Adipocyte (in vitro differentiated cells): ENCODE measurements at places on chromosomes 3 and 15.

DNA sequence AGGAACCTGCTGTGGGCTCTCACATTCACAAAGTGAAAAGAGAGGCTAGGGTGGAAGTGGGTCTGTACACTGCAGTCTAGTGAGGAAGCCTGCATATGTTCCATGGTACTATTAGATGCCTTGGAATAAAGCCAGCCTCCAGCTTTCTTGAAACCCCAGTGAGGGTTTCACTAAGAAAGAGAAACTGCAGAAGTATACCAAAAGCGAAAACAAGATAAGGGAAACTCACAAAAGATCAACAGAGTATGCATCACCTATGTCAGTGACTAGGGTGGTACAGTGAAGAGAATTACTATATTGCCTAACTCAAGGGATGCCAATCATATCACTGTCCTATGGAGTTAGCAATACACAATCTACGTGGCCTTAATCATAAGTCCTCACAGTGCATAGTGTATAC lies 212.5 kb upstream of the GADL1 start:
- DNase-seq: no peak

DNA sequence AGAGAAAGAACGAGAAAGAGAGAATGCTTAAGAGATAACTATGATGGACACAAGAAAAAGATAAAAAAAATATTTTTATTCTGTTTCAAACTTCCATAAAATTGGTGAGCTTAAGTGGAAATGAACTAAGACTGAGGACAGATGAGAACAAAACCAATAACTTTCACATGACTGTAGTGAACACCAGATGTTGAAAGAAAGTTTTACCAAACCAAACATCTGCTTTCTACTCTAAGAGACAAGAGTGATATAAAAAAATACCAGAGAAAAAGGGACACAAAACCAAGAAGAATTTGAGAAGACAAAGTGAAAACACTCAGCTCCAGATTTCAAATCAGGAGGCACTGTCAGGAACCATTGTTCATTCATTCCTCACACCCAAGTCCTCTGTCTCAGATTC lies 147.9 kb downstream of the IMPG2 start:
- DNase-seq: no peak

GRCh38 chr3:104359546-104359945 lies 1007.2 kb upstream of the ALCAM start:
- DNase-seq: peak; percentile 95

- peak; percentile 66 for DNase-seq
These were observed 125.8 kb downstream of the PGPEP1L start for GRCh38 chr15:98881526-98882520.

GRCh38 chr15:95549168-95549738 lies 781.2 kb upstream of the NR2F2 start:
- DNase-seq: no peak

DNA sequence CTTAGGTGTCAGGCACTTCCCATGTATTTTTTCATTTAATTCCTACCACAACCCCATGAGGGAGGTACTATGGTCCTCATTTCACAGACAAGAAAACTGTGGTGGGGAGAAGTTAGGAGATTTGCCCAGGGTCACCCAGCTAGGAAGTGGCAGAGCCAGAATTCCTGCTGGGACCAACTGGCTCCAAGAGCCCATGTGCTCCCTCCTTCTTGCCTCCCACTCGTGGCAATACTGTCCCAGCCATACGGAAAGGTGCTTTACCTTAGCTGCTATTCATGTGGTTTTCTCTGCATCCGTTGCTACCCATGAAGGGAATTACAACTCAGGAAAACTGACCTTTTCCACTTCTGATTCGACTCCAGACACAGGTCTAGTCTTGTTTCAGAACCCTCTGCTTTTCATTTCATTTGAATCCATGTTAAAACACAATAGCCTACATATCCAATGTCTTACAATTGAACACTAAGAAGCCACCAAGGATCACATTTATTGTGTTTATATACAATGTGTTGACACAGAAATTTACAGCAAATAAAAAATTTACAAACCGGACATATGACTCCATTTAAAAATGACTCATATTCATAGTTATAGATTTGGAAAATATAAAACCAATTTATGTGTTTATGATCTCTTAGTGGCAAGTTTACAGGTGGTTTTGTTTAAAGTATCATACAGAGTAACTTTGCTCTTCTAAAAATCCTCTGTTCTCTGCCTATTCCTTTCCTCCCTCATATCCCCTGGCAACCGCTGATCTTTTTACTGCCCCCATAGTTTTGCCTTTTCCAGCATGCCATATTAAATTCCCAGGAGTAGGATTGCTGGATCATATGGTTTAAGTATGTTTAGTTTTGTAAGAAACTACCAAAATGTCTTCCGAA lies 58.8 kb downstream of the BTD start:
- DNase-seq: no peak

- DNase-seq: no peak
These were observed 47.3 kb downstream of the TRIM42 start for GRCh38 chr3:140724856-140725812.

DNA sequence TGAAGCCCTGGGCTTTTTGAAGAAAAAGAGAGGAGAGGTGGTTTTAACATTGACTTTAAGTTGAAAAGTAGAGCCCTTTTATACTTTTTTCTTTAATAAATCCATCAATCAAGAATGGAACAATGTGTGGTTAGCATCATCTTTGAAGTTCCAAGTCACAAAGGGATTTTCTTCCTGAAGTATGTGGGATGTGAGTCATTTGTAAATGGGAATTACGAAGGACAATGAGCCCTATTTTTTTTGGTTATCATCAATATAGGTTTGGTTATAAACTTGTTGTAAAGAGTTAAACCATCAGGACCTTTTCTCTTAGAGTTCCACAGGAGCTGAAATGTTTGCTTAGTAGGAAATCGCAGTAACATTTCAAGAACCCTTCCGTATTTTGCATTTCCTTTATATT lies 38.3 kb downstream of the PIK3CA start:
- DNase-seq: no peak

GRCh38 chr15:74725845-74726773 lies 781 bp upstream of the CYP1A1 start:
- DNase-seq: peak; percentile 65

DNA sequence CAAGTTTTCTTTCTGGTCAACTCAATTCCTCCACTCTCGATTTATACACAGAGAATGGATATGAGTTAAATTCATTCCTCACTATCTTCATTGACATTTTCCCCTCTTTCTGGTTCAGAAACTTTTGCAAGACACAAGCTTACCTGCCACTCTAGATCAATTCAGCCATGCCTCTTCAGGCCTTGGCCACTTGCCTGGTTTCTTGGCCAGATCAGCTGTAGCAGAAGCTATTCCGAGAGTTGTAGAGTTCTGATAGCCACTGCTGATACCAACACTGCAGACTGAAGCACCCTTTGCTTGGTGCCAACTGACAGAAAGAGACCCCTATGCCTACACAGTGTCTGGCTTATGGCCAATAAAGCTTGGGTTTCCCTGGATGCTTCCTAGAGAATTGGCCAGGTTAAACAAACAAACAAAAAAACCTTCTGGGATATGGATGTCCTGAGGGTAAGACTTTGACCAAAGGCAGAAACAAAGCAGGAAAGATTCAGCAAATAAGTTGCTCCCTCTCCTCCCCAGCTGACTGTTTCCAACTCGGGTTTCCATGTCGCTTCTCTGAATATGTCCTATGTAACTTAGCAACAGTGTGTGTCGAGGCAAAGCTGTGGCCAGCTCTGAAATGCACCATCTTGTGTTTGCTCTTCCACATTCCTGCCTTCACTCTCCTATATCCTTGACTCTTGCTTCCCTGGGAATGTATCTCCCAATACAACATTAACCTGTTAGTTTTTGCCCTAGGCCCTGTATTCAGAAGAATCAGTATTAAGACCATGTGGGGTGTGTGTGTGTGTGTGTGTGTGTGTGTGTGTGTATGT lies 521.6 kb downstream of the EPHA3 start:
- no peak for DNase-seq

- no peak for DNase-seq
These were observed 452 bp downstream of the DCP1A start for GRCh38 chr3:53346922-53347260.

DNA sequence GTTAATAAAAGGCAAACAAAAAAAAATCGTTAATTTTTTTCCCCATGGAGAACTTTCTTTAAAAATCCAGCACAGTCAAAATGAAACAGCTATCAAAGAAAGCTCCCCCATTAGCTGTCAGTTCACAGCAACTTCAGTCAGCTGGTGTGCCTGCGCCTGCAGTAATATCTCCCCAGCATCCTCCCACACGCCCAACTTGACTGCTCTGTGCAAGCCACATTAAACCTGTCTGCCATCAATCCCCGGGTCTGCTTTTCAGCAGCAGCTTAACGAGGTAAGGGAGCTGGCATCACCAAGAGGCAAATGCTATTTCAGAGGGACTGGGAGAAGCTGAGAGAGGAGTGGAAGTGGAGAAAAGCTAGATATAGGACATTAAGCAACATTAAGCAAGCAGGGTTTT lies 337.5 kb downstream of the GAP43 start:
- no peak for DNase-seq

GRCh38 chr15:45441686-45442085 lies 63.3 kb upstream of the GATM start:
- no peak for DNase-seq

DNA sequence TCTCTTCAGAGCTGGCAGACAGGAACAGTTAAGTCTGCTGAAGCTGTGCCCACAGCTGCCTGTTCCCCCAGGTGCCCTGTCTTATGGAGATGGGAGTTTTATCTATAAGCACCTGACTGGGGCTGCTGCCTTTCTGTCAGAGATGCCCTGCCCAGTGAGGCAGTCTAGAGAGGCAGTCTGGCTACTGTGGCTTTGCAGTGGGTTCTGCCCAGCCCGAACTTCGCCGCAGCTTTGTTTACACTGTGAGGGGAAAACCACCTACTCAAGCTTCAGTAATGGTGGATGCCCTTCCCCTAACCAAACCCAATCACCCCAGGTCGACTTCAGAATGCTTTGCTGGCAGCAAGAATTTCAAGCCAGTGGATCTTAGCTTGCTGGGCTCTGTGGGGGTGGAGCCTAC lies 91.2 kb downstream of the SLC25A26 start:
- no peak for DNase-seq

DNA sequence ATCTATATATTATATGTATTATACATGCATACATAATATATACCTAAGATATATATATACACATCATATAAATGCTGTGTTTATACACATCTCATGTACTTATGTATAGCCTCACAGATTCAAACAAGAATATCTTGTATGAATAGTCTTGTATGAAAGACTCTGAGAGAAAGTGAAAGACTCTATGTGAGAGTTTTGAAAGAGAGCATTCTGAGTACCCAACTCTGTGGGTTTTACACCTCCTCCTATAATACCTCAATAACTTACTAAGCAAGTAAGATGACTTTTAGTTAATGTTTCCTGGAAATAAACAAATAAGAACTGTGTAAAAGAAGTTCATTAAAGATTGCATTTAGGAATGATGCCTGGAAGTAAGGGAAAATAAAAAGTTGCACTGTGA lies 108.1 kb upstream of the GMNC start:
- DNase-seq: no peak

DNA sequence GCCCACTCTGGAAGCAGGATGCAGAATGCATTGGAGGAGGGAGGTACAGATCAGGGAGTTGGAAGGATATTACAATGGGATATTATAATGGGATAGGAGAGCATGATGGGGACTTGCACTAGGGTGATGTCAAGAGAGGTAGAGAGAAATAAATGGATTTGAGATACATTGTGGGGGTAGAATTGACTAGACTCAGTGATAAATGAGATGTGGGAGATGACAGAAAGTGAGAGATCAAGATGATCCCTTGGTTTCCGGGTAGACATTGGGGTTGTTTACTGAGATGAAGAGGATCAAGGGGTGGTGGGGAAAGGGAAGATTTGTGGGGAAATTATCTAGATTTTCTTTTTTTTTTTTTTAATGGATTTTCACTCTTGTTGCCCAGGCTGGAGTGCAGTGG lies 42.7 kb downstream of the BFSP2 start:
- DNase-seq: no peak

DNA sequence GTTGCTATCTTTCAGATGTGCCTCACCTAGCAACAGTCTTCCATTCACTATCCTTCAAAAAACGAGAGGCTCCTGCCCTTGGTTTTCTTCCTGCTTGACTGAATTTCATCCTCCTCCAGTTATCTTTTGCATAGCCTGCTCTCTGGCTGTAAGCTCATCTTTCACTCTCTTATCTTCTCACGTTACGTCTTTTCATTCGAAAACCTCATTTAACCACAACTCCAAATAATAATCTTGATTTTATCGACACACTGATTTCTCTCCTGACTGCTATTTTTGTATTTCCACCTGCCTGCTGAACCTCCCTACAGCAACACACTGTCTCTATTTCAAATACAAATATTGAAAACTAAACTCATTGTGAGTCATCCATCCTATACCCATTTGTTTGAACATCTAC lies 230.7 kb upstream of the TMC3 start:
- no peak for DNase-seq

- DNase-seq: peak; percentile 57
These were observed 110.3 kb upstream of the KLF13 start for GRCh38 chr15:31216215-31216911.

- DNase-seq: no peak
These were observed 4.1 kb downstream of the GALNT15 start for GRCh38 chr3:16178628-16178988.

DNA sequence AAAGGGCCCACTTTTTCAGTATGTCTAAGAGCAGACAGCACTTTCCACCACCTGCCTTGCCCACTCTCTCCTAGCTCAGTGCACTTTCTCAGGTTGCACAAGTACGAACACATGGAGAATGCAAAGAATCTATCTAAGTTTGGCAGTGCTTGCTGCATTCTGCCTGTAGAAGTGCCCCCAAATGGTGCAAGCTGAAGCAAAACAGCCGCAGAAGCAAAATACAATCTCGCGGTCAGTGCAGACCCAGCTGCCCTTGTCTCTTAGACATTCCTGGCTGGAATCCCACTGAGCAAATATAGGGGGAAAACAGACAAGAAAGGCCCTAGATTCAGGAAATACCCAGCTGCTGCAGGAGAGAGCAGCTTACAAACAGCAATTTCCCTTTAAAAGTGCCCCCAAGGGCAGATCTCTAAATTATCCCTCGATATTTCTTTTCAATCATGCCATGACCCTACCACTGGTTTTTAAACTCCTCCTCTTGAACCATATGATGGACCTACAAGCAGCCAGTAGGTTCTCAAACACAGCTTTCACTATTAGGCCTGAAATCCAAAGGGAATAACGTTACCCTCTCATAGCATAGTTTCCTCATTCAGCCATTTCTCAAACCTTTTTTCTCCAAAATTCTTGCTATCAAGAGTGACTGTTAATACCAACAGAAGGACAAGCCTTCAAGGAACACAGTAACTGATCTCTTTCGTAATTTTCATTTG lies 67.0 kb downstream of the TNIK start:
- no peak for DNase-seq

DNA sequence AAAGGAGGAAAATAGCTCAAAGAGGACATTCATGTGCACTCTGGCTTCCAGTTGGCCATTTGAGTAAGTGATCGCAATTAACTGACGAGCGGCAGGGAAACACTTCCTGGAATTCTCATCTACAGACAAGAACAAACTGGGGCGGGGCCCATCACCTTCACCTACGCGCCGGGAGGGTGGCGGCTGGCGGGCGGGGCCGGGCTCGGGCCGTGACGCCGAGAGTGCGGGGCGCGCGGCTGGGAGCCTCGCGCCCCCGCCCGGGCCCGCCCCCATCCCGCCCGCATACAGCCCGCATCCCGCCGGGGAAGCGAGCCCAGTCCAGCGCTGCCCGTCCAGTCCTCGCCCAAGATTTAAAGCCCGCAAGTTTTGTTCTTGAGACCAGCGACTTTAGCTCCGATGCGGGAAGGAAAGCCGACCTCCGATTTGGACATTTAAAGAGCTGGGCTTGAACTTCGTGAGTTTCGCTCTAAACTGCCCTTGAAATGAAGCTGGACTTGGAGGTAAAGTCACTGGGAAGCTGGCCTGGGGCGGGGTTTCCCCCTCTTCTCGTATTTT lies at the start of gene B3GNT5:
TSS of gene B3GNT5 (plus strand) at position 281 of the 555 bp plus-strand sequence. CDS start 16,546 bp downstream, outside the sequence.
- peak; percentile 62 for DNase-seq

- peak; percentile 39 for DNase-seq
These were observed 44.1 kb downstream of the SENP2 start for GRCh38 chr3:185630182-185630622.
